ENCODE measurements at places on chromosomes 7 and 10.

DNA sequence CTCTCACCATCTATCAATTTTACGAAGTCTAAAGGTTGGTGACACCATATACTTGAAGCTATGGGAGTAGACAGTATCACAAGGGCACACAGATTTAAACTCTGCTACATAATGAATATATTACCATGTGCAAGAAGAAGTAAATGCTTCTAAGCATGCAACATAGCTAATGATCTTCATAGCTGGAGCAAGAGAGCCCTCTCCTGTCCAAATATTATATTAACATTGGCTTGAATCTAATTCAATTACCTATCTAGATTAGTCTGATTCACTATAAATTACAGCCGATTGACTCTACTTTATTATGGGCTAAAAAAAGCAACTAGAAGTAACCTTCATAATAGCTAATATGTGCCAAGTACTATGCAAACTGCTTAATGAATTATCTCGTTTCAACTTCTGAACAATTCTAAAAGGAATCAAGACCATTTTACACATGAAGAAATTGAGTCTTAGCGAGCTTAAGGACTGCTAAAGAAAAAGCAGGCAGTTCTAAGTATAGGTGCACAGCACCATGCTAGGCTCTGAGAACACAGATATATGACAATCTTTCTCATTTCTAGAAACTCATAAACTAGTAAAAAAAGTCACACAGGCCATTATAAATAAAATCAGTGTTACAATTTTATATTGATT is 21.9 kb downstream of the FRA10AC1 start:
- no peak for DNase-seq

DNA sequence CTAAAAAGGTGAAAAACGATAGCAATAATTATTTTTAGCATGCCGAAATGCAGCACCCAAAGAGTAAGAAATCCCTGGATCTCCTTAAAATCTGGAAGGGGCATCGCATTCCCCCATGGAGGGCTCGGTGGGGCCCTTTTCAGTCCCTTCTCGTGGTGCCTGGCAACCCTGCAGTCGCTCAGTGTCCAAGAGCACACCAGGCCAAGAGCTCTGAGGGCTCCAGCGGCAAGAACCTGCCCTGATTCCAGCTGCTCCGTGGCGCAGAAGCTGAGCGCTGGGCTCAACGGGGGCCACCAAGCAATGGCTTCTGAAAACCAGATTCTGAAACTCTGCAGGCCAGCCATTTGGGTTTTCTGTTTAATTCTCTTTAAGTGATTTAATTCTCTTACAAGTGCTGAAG is 131.2 kb downstream of the PRKAG2 start:
- no peak for DNase-seq

DNA sequence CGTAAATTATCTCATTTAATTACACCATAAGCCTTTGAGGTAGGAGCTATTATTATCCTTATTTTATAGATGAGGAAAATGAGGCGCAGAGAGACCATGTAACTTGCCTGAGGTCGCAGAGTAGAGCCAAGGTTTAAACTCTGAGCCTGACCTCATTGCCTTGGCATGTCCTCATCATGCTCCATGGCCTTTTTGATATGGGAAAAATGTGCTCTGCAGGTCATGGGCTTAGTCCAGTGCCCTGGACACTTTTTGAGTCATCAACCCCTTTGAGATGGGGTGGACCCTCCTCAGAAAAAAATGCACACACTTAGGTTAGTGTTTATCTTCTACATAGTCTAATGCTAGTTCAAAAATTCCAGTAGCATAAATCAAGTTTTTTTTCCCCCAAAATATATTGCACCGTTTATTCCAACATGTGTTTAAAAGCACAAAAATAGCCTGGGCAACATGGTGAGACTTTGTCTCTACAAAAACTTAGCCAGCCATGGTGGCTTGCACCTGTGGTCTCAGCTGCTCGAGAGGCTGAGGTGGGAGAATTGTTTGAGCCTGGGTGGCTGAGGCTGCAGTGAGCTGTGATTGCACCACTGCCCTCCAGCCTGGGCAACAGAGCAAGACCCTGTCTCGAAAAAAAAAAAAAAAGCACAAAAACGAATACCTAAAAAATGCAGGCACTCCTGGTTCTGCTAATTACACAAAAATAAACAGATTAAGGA is 28.6 kb upstream of the TMEM178B start:
- DNase-seq = no peak

DNA sequence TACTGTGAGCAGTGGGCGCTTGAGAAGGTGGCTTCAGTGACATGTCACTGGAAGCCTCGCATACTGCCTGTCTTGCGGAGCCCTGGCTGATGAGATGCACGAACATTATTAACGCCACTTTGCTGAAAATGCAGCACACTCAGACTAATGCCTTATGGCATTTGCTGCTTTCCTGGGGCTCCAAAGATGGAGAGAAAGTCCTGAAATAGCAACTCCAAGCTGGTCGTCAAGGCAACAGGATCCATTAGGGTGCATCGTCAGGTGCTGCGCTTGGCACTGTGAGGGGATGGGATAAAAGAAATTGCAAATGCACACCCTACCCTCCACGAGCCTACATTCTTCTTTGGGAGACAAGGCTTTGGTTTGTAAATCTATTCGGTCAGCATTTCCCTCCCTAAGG is 592.5 kb downstream of the TYW1 start:
- DNase-seq = no peak

- no peak for DNase-seq
Observed at GRCh38 chr7:67571026-67571545, 574.5 kb downstream of the TYW1 start.

GRCh38 chr10:126902157-126902556 is 3.1 kb upstream of the DOCK1 start:
- no peak for DNase-seq

DNA sequence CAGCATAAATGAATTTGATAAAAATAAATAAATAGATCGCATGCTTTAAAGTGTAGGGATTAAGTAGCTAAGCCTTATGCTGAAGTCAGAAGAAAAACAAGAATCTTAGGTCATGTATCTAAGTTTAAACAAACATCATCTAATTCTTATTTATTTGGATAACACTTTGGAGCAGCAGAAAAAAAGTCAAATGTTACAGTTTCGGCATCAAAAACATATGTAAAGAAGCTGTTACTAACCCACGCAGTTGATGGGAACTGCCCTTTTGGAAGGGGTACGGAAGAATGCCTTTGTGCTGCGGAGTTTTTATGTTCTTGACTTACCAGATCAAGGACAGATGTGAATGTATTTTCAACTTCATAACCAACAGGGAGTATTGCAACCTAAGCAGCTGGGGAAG is 37.3 kb upstream of the HABP2 start:
- no peak for DNase-seq

GRCh38 chr10:130109796-130110245 is 809 bp downstream of the C10orf143 start:
- peak; percentile 26 for DNase-seq

- DNase-seq = no peak
Observed at GRCh38 chr7:121279822-121280221, 49.0 kb upstream of the WNT16 start.

- no peak for DNase-seq
Observed at GRCh38 chr7:54541669-54542625, at the start of gene VSTM2A. Gene VSTM2A, plus strand, starts transcription at chr7:54542375. Its CDS starts 356 bp downstream, at chr7:54542731.

GRCh38 chr10:45180946-45181875 is 134.2 kb downstream of the OR13A1 start:
- no peak for DNase-seq

- DNase-seq = no peak
Observed at GRCh38 chr10:59499460-59499859, 137.1 kb upstream of the FAM13C start.
